ENCODE measurements at places on chromosomes 4 and X.

- DNase-seq: no peak
These were observed 13.0 kb downstream of the SH3BP2 start for GRCh38 chr4:2805712-2806389.

GRCh38 chrX:9160698-9161329, 126.9 kb upstream of the FAM9B start:
- no peak for DNase-seq

GRCh38 chr4:26055855-26056254, 141.8 kb downstream of the SMIM20 start:
- DNase-seq: no peak

- DNase-seq: no peak
These were observed 42.8 kb upstream of the CHRNA9 start for GRCh38 chr4:40292313-40292759.

- no peak for DNase-seq
These were observed 9.9 kb downstream of the PPAT start for GRCh38 chr4:56425518-56425917.

DNA sequence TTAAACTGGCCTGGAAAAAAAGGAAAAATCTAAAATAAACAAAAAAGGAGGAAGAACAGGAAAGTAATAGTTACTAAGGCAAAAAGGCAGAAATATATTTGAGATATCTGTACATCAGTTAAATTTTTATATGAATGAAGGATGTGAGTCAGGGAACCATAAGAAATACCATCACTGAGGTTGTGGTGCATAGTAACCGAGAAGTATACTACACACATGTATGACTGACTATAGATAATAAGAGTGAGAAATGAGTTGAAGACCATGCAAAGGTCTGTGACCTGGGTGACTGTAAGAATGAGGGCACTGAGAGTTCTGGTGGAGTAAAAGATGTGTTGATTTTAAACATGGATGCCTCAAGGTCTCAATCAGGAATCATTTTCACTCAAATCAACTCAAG, 220.6 kb upstream of the FAM241A start:
- no peak for DNase-seq

GRCh38 chrX:40471965-40472648, 108.7 kb upstream of the ATP6AP2 start:
- no peak for DNase-seq

DNA sequence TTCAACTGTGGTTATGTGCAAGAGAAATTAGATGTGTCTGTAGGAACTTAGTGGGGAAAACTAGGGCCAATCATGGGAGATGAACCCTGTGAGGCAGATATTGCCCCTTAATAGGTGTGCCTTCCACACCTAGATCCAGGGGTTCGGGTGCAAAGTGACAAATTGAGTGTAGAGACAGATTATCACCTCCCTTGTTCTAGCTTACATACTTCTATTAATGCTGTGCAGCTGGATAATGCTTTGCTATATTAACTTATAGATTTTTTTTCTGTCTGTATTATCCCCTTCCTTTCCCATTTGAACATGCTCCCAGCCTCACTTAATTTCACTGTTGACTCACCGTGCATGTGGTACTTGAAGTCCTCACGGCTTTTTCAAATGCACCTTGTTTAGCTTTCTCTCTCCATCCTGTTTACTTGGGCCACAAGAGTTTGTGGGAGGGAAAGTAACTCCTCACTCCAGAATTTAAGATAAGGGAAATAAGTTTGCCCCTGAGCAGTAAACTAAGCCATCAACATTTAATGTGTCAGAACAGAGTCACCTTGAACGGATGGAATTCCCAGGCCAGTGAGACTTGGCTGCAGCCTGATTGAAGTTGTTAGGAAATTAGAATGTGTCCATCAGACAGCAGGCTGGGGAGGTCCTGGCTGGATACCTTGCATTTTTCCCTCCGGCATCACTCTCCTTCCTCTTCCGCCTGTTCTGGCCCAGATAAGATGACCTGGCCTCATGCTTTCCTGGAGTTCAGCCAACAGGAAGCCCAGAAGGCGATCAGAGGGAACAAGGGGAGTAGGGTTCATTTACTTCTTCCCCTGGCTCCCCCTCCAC, 478.4 kb downstream of the BCOR start:
- no peak for DNase-seq

DNA sequence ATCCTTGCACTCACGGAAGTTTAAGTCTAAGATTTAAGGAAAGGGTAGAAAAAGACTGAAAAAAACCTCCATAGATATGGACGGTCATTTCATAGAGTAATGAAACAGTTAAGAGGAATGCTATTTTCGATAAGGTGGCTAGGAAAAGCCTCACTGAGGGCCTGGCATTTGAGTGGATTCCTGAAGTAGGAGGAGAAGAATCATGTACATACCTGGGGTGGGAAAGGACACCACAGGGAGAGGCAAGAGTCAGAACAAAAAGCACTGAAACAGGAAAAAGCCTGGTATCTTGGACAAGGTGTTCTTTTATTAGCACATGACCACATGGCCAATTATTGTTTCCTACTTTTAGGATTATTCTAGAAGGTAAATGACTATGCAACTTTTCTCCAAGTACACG, 547.2 kb upstream of the DIPK2B start:
- DNase-seq: no peak

DNA sequence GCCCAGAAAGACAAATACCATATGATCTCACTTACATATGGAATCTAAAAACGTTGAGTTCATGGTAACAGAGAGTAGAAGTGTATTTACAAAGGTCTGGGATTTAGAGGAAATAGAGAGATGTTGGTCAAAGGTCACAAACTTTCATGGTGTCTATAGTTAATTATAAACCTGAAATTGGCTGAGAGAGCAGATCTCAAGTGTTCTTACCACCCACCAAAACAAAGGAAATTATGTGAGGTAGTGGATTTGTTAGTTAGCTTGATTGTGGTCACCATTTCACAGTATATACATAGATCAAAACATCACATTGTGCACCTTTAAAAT, 186.8 kb downstream of the NWD2 start:
- DNase-seq: no peak

GRCh38 chr4:128570387-128570975, 239.0 kb upstream of the JADE1 start:
- DNase-seq: no peak

DNA sequence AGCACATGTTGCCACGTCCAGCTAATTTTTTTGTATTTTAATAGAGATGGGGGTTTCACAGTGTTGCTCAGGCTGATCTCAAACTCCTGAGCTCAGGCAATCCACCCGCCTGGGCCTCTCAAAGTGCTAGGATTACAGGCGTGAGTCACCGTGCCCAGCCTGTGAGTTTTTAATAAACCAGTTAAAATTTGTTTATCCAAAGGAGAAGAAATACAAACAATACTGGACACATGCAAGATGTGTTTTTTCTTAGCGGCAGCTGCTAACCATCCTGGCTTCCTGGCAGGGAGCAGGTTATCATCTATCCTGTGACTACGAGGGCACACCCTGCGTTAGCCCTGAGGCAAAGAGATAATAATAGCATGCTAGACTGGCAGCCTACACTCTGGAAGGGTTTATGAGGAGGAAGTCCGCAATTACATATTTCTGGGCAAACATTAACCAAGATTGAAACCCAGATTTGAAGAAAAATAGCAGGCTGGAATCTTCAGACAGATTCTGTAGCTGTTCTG, 191.4 kb downstream of the SPRY1 start:
- no peak for DNase-seq

Data from stimulated activated CD4-positive, alpha-beta T cell treated with anti-CD3 and anti-CD28 coated beads, TNF-alpha, amount 100 ng/mL, for 1 hour (primary cell).